Naive thymus-derived CD4-positive, alpha-beta T cell (primary cell): ENCODE measurements at places on chromosomes 1 and 21. TPM values are rescaled to one million over a fixed set of nuclear protein-coding genes. Genes with fewer than 3 reads are reported as not detected.

AIDA gene
- polyA plus RNA-seq: 31.0 TPM

TGFB2 gene
- polyA plus RNA-seq: not detected

FAM177B gene
- not detected for polyA plus RNA-seq

PROK1 gene
- not detected for polyA plus RNA-seq
